Gastrocnemius medialis (tissue), 4 donors: ENCODE measurements at places on chromosomes 4 and X.

DNA sequence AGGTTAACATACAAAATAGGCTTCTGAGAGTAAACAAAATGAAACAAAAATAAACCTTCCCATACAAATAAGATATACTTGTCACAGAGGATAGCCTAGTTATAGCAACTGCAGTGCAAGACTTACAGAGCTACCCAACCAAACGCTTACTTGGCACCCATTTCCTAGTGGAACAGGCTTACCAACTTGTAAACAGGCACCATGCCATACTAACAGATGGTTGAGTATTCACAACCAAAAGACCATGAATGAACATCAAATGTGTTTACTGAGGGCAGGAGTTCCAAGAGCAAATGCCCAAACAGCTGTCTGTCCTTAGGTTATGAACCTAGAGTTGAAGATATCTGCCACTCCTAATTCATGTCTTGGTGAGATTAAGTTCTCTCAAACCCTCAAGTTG, 2629.2 kb downstream of the PCDH7 start:
- DNase-seq, result no peak

GRCh38 chr4:82900066-82900410, 497 bp upstream of the THAP9 start:
- DNase-seq, result no peak

DNA sequence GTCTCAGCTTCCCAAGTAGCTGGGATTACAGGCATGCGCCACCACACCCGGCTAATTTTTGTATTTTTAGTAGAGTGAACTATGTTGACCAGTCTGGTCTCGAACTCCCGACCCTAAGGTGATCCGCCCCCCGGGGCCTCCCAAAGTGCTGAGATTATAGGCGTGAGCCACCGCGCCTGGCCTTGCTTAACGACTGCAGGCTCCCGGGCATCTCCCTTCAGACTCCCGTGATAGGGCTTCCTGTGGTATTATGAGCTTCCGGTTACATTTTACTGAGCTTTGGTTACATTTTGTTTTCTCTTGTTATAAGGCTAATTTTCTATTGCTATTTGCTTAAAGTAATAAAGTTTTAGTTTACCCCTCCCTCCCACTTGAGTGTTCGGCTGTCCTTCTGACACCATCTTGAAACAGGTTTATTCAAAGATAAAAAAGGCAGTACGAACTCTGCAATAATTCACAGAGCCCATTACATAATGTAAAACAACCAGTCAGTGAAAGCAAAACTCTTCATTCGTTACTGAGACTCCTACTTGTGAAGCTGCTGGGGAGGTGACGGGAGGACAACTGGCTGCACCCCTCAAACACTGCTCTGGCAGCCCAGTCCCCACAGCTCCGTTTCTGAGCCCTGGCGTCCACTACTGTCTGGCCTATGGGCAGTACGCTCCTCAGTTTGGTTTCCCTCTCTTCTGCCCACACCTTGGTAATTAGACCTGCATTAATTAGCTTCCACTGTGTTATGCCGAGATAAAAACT, 795.7 kb upstream of the SLIT2 start:
- no peak for DNase-seq

GRCh38 chrX:51867626-51868025, 25.8 kb upstream of the MAGED1 start:
- no peak for DNase-seq

DNA sequence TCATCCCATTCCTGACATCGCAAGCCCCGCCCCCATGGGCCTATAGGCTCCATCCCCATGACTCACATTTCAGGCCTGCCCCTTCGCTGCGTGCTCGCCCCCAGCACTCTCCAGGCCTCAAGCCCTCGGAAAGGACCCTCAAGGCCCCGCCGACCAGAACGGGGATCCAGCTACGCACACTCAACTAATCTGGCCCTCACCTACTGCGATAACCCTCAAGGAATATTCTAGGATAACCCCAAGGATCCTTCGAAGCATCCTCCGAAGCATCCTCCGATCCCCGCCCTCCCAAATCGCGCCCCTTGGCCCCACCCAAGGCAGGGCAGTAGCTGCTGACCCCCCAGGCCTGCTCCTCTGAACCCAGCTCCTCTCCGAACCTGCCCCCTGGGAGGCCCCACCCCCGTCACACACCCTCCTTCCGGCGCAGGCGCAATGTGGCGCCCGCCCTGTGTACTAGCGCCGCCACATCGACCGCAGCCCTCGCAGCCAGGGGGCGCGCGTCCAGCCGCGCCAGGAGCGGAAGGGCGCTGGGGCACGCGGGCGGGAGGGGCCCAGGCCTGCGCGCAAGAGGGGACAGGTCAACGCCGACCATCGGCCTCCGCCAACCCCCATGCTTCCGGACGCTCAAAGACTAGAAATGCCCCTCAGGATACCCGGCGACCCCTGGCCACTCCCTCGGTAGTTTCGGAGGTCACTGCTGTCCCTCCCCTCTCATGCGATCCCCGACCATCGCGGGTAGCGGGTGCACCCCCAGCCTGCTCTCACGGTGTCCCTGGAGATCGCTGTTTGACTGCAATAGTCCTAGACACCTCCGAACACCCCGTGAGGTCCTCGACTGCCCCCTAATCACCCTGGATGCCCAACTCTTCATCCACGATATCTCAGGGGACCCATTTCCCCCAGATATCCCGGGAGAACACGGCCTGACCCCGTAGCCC, 6.4 kb upstream of the MAGIX start:
- DNase-seq, result peak; percentile 86

GRCh38 chr4:175273995-175274753, 356.0 kb downstream of the ADAM29 start:
- no peak for DNase-seq

DNA sequence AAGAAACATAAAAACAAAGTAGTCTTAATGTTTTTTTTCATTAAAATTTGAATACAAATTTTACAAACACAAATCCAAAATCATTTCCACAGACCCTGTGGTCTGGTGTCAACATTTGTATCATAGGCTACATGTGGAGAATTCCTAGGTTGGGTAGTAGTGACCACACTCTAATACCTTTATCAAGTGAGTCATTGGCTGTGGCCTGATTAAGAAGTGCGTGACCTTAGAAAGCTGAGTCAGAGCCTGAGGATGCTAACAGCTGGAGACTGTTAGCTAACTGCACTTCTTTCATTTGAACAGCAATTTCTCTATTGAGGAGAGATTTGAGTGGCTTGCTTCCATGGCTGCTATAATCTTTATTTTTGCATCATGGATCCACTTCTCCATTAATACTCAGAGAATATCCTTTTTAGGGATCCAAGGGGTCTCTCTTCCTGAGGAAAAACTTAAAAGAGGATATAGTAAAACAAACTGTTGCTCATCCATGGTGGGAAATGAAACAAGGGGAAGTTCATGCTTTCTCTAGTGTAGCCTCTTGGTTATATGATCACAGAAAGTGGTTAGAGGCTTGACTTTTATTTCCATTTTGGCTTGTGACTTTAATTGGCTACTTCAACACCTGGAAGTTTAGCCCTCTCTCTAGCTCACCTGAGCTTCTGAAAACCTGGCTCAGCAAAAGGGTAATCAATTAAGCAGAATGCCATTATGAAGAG, 335.8 kb downstream of the PABPC4L start:
- DNase-seq, result no peak

DNA sequence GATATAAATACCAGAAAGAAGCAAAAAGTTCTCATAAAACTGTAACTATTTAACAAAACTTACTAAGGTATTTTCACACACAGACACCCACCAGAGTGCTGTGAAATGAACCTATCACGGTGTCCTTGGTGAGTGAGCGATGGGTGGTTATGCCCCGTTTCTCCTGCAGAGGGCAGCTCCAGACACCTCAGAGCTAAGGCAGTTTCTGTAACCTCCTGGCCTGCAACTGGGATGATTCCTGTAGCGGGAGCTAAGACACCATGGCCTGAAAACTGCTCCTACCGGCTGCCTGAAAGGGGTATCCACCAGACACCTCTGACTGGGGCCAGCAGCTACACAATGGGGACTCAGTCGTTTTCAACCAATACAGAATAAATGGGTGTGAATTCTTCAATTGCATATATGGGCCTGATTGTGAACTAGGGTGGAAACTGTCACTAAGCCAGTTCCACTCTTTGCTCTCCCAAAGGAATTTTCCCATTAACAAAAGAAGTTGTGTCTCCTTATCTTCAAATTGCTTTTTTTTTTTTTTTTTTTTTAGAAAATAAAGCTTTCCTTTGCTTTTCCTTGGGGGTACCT, 2375.8 kb upstream of the TENM3 start:
- no peak for DNase-seq

DNA sequence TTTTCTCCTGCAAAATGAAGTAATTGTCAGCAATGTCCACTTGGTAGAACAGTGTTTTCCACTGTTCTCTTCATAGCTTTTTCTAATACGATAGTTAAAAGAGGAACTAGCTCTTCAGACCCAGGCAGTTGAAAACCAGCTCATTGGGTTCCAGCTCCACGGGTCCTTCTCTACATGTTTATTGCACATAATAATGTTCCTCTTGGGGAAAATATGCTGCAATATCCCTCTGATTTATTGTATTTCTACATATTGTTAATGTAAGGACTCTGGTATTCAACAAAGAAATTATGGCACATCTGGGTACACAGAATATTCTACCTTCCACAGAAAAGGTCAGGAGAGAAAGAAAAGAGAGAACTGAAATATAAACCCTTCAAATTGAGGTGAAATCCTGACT, 473.4 kb downstream of the TRIML1 start:
- DNase-seq, result no peak

DNA sequence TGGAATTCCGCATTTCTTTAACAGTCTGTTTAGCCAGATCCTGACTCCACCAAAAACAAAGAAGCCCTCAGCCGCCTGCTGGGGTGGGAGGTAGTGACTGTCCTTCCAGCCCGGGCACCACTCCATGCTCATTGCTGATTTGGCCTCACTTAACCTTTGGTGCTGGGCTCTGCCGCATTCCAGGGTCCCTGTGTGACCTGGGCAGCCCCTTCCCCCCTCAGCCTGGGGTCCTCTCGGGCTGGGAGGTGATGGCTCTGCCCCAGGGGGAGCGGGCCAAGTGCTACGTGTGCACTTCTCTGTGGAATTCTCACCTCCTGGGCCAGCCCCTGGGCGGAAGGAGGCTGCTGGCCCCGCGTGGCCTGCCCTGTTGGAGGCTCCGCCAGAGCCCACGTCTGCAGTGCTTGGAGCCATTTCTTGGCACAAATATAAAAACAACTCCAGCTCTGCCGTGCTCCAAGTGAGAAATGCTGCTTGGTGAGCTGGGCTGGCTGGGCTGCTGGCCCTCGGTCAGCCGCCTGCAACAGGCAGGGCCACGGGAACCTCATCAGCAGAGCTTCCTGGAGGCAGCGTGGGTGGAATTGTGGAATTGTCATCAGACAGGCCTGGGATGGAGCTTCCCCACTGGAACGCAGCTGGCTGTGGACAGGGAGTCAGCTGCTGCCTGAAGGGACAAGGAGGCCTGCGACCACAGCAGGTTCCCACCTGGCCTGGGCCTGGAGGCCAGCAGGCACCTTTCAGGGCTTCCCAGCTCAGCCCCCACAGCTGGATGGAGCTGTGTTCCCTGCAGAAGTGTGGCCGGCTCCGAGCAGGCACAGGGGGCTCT, 66.0 kb downstream of the TRMT44 start:
- DNase-seq, result no peak

- DNase-seq, result no peak
These were observed 9.8 kb downstream of the AADAT start for GRCh38 chr4:170079981-170080380.

- no peak for DNase-seq
These were observed 422.2 kb downstream of the PDHA2 start for GRCh38 chr4:96262057-96262456.

DNA sequence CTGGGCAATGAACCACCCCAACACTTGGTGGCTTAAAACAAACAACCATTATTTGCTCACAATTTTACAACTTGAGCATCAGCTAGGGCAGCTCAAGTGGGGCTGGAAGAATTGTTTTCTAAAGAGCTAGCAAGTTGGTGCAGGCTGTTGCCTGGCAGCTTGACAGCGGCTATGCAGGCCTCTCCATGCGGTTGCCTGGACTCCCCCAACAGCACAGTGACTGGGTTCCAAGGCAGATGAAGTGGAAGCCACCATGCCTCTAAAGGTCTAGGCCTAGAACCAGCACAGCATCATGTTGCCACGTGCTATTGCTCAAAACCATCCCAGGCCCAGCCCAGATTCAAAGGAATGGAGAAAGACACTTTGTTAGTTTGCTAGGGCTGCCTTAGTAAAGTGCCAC, 114.8 kb downstream of the BCOR start:
- DNase-seq, result no peak

DNA sequence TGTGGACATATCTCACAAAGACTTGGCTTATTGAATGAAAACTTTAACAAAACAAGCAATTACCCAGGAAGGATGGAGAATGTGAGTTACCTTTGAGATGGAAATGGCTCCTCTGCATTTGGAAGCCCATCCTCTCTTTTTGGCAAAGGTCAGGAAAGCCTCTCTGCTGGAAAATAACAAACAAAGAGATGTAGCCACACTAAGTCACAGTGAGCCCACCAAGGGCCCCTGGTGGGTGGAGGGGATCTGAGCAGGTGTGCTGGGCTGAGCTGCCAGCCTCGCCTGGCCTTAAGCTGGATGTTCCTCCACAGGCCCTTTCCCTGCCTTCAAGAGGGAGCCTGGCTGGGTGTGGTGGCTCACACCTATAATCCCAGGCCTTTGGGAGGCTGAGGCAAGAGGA, 269.2 kb downstream of the HNRNPD start:
- DNase-seq, result no peak

DNA sequence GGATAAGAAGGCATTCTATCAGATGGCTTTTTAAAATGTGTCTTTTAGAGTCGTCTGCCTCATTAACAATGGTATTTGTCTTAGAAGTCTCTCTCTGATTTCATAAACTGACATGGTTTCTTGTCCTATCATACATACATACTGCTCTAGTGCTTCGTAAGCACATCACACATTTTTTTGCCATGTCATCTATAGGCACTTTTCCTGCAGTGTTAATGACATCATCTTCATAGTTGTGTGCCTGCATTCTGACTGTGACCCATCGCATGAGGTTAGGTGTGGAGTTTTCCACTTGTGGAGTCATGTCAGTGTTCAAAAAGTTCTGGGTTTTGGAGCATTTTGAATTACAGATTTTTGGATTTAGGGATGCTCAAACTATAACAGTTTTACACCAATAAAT, 361.6 kb upstream of the SPOCK3 start:
- no peak for DNase-seq

GRCh38 chr4:26458157-26458561, 32.1 kb downstream of the CCKAR start:
- no peak for DNase-seq

DNA sequence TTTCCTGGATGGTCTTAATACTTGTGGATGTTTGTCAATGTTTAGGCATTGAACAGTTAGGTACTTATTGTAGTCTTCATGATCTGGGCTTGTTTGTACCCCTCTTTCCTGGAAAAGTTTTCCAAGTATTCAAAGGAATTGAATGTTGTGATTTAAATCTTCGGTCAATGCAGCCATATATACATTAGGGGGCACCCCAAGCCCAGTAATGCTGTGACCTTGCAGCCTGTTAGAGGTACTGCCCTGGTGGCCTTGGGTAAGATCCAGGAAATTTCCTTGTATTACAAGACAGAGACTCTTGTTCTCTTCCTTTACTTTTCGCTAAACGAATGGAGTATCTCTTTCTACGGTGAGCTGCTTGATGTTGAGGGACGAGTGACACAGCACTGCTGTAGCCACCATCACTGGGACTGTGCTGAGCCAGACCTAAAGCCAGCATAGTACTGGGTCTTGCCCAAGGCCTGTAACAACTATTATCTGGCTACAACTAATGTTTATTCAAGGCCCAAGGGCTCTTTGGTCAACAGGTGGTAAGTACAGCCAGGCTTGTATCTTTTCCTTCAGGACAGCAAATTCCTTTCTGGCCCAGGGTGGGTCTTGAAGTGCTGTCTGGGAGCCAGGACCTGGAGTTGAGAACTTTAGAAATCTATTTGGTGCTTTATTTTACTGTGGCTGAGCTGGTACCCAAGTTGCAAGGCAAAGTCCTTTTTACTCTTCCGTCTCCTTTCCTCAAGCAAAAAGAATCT, 118.3 kb upstream of the ATOH1 start:
- no peak for DNase-seq

GRCh38 chrX:42686296-42686695, 91.7 kb downstream of the PPP1R2C start:
- DNase-seq, result no peak
